GM13976 (cell line): ENCODE measurements at places on chromosomes 6 and 20.
A peak's percentile ranks its signal among the peaks of the same experiment; 100 is the strongest.

GRCh38 chr6:125197795-125198269 is 44.3 kb downstream of the TPD52L1 start:
- DNase-seq: no peak

- DNase-seq: no peak
Observed at GRCh38 chr20:16537918-16538317, 35.3 kb downstream of the KIF16B start.

GRCh38 chr6:4879741-4880275 is 103.6 kb downstream of the CDYL start:
- DNase-seq: no peak

GRCh38 chr6:91730710-91731109 is 1143.8 kb upstream of the MAP3K7 start:
- no peak for DNase-seq

DNA sequence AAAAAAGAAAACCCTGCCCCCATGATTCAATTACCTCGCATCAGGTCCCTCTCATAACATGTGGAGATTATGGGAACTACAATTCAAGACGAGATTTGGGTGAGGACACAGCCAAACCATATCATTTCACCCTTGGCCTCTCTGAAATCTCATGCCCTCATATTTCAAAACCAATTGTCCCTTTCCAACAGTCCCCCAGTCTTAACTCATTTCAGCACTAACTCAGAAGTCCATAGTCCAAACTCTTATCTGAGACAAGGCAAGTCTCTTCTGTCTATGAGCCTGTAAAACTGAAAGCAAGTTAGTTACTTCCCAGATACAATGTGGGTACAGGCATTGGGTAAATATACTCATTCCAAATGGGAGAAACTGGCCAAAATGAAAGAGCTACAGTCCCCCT is 536.1 kb downstream of the MEI4 start:
- DNase-seq: no peak

DNA sequence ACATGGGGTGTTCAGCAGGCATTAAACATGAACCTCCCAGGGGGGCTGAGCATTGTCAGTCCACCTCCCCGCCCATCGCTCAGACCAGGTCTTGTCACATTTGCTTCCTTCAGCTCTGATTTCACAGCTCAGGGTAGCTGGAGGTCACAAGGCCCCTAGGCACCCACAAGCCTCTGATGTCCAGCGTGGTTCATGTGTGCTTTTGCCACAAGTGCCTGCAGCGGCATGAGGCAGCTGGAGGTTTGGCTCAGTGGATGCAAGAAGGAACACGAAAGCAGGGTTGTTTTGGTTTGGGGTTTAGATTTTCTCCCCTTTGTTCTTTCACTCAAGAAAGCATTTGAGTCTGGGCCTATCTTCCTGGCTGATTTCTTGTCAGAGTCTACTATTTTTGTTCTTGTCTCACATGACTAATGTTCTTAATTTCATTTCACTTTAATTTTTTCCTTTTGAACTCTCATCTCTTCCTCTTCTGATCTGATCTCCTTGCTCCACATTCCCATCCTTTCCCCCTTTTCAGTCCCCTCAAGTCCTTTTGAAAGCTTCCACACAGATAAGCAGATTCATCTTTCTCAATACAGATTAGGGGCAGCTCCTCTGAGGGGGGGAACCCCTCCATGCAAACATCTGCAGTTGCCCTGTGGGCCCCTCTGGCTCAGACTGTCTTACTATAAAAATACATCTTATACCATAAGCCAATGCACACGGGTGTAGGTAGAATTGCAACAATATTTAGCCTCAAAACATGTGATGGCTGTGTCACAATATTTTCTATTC is 68.1 kb upstream of the CEP85L start:
- DNase-seq: peak; percentile 56

GRCh38 chr6:142333431-142333830 is 31.6 kb downstream of the ADGRG6 start:
- DNase-seq: no peak

DNA sequence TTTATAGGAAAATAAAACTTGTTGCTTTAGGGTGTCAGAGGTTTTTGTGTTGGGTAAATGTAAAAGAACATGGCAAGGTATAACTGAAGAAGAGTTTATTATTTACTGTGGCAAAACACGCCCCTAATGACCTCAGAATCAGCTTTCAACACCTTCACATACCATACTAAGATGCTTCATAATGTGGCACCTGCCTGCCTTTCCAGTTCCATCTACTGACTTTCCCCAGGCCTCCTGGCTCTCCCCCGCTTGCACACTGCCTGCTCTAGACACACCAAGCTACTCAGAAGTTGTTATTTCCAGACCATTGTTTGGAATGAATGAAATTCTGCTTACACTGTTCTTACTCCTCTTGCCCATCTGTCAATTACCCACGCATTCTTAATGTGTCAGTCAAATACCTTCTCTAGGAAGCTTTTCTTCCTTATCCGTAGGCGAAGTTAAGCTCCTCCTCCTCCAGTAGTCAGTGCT is 1.8 kb downstream of the TIAM2 start:
- no peak for DNase-seq

DNA sequence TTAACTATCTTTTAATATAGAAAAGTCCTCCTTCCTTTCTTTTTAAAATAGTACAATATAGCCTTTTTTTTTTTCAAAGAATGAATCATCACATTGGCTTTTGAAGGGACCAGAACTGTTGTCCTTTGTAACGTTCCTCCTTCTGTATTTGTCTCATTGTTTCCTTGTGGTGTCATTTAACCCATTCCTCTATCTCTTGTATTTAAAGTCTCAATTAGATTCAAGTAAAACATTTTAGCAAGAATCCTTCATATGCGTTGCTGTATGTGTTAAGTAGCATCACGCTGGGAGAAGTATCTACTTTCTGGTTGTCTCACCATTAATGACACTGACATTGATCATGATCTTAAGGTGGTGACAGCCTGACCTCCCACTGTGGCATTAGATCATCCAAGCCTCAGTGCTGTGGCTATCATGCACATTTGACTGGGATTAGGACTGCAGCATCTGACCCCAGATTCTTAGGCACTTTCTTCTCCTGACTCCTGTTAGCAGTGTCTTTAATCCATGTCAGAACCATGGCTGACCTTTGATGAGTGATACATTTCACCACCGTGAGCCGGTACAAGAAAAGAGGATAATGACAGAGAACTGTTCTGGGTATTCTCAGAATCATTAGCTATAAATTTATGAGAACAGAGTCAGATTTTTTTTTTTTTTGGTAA is 67.5 kb upstream of the TFB1M start:
- no peak for DNase-seq

DNA sequence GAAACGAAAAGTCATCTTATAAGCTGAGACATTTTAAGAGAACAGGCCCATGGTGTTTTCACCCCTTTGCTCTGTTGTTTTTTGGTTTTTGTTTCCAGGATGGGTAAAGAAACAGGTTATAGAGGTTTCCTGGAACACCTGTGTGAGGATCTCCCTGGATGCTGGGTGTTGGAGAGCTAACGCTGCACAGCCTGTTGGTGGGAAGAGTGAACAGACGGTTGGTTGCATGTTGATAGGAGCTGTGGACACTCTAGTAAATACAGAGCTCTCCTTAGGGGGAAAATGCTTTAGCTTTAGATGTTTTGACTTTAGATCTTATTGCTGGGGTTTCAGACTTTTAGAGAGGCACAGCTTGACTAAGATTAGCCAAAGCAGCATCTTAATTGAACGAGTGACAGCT is 235.2 kb downstream of the SOX4 start:
- DNase-seq: no peak

DNA sequence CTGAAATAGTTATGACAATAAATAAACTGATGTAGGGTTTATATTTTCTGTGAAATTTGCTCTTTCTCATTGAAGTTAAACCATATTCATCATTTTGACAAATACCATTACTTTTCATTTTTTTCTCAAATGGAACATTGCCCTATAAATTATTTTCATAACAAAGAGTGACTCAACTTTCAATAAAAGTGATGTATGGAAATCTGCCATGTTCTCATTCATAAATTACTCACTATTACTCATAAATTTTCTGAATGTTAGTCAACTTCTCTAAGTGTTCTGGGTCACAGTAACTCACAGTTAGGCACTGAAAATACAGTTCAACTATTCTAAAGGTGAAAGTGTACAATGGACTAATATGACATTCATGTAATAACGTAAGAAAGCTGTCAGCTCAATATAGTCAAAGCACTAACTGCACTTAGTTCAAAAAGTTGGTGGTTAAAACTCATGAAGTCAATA is 19.0 kb upstream of the STX11 start:
- no peak for DNase-seq

- DNase-seq: no peak
Observed at GRCh38 chr6:119334535-119335264, 14.9 kb downstream of the MAN1A1 start.

DNA sequence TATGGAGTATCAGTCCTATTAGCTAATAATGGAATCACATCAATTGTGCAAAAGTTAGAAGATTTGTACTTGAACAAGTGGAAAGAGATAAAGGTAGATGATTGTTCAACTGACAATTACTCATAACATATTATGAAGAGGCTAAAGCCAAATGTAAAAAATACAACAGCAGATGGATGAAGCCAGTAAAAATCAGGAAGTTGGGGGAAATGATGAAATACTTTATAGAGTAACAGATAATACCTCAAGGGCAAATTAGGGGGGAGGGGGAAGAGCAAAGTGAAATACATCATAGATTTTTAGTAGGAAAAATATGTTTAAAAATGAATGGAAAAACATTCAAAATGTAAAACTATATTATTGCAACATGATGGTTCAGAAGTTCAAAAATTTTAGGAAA is 114.0 kb downstream of the PDSS2 start:
- DNase-seq: no peak

DNA sequence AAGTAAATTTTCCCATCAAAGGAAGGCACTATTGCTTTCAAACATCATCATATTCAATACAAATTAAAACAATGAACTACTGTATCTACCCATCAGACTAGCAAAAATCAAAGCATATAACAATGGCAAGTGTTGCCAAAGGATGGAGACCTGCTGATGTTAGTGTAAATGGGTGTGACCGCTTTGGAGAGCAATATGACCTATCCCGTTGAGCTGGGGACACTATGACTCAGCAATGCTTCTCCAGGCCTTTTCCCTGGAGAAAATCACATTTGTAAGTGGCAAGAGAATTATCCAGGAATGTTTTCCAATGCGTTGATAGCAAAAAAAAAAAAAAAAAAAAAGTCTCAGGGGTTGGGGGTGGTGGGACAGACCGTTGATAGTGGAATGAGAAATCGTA is 46.1 kb downstream of the PHACTR3 start:
- DNase-seq: no peak

- DNase-seq: no peak
Observed at GRCh38 chr20:49614338-49615050, 46.6 kb upstream of the PTGIS start.

DNA sequence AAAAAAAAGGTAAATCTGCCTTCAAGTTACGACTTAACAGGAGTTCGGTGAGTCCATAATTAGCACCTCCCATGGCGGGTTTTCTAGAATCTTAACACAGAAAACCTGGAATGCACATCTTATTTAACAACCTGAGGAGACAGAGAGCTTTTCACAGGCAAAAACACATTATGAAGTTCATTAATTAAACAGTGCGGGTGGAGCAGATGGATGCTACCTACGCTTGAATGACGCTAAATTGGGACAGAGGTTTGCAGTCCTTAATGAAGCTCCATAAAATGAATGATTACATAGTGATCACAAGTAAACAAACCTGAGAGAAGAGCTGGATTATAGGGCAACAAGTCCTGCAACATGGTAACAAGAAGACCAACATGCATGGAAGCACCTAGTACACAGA is 81.0 kb downstream of the INSM1 start:
- DNase-seq: no peak

DNA sequence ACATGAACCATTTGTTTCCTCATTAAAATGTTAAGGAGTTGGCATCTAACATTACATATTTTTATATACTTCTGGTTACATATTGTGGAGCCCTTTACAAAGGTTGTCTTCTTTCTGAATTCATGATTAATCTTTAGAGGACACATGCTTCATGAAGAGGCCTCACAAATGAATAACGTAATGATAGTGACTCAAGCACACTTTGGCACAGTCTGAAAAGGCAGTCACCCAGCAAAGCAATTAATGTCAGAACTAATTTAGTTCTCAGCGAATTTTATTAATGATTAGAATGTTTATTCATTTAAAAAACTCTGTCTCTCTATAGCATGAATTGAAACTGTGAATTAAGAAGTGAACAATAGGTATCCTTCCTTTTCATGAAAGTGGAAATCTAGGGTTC is 854.2 kb downstream of the PHF3 start:
- DNase-seq: no peak

- no peak for DNase-seq
Observed at GRCh38 chr6:62971976-62972658, 239.2 kb upstream of the FKBP1C start.

DNA sequence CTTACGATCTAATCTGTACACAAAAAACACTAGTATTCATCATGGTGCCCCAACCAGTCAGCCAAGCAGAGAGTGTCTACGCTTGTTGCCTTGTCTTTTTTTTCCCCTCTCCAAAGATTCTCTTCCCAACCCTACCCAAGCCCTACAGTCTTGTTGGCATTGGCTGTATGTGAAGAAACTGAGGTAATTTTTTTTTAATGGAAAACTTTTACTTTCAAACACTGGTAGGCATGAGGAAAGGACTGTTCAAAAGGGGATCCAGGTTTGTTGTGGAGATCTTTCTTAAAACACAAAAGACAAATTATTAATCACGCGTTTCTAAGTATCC is 89.2 kb upstream of the PRSS16 start:
- no peak for DNase-seq

DNA sequence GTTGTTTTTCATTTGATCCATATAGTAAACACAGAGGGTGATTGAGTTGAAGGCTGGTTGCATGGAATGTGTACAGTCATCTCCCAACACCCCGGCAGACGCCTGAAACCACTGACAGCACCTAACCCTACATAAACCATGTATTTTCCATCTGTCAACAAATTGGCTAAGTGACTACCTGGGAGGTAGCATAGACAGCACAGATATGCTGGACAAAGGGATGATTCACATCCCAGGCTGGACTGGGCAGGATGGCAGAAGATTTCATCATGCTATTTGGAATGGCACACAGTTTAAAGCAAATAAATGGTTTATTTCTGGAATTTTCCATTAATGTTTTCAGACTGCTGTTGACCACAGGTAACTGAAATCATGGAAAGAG is 4.4 kb upstream of the VIP start:
- no peak for DNase-seq

DNA sequence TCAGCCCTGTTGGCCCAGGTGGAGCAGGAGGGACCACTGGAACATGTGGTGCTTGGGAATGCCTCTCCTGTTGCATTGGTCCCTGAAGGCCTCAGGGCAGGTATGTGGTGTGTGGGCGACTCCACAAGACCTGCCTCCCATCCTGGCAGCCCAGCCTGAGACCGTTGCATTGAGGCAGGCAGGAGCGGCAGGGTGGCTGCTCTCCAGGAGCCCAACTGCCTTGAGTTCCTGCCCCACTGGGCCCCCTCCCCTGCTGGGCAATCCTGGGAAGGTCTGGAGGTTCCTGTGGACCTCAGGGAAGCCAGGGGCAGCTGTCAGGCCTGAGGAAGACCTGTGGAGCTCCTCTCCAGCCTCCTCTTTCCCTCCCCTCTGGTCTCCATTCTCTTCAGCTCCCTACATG is 19.8 kb downstream of the MAVS start:
- no peak for DNase-seq
